ENCODE measurements at places on chromosomes 3 and 15.

DNA sequence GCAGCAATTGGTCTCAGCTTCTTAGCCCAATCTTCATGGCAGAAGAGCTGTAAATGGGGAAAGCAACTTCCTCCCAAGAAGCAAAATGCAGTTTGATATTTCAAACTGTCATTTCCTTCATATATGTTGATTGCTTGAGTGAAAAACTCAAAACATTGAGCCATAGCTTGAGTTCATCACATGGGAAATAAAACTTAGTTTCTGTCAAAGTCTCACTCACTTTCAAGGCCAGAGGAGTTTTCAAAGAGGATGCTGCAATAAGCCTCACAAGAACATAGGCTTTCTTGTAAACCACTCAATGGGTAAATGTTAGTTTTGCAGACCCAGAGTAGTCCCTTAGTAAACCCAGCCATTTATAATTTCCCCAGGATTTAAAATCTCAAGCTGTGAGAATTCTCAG lies 29.1 kb upstream of the SUCLG2 start:
- DNase-seq, result no peak

GRCh38 chr3:172288651-172289050 lies 159.6 kb downstream of the GHSR start:
- no peak for DNase-seq

- DNase-seq, result no peak
Observed at GRCh38 chr3:56075089-56075488, 393.2 kb downstream of the ERC2 start.

DNA sequence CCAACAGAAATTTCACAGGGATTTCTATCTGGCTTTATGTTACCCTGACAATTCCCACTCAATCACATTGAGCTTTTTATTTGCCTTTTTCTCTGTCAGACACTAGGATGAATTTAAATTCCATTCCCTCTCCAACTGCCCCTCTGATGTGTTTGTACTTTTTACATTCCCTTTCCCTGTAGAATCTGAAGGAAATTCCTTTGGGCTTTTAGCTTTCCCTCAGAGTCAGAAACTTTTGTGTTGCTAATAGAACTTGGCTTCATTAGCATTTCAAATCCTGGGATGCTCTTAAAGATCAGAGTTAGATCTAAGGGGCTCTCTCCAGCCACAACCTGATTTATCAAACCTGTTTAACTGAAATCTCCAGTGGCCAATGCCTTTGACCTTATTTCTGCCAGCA lies 7.9 kb upstream of the RARB start:
- DNase-seq, result no peak

- DNase-seq, result no peak
Observed at GRCh38 chr15:80779658-80780415, 667 bp downstream of the CEMIP start.

DNA sequence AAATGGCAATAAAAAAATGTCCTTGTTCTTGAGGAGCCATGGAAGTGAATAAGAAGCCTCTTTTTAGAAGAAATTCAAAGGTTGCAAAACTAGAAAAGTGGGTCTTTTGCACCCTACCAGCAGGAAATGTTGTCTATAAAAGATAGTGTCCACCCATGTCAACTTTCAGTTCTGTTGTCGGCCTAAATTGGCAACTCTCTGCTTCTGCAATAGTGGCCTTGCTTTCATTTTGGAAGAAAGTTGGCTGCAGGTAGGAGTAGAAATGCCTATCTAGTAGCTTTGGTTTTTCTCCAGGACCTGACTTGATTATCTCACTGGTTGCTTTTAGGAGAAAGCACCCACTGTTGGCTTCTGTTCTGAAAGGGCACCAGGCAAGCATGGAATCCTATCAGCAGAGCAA lies 85.4 kb downstream of the TMEM108 start:
- no peak for DNase-seq

DNA sequence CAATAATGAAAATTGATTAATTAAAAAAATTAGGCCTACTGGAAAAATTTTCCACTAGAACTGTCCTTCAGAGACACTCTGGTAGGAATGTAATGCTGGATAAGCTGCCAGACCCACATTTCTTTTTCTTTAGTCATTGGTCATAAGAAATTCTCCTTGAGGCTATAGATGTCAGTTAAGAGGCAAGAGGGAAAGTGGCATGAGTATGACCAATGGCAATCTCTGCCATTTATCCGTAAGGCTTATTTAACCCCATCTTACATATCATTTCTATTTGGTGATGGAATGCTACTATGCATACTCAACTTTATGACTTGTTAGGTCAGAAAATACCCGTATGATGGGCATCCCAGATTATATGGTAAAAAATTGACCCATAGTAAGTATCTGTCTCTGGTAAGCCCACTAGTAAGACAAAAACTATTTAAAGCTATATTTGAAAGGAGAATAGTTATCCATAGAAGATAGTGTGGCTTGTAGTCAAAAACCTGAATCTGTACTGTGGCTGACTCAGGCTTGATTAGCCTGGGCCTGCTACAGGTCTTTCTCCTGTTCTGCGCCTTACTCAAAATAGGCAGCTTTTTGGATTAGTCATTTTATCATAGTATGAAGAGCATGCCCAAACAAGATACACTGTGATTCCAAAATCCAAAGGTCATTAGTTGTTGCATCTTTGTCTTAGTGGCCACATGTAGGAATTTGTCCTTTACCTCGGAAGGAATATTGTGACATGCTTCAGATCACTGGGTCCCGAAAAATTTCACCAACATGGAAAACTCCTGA lies 314.7 kb downstream of the PYDC2 start:
- no peak for DNase-seq

DNA sequence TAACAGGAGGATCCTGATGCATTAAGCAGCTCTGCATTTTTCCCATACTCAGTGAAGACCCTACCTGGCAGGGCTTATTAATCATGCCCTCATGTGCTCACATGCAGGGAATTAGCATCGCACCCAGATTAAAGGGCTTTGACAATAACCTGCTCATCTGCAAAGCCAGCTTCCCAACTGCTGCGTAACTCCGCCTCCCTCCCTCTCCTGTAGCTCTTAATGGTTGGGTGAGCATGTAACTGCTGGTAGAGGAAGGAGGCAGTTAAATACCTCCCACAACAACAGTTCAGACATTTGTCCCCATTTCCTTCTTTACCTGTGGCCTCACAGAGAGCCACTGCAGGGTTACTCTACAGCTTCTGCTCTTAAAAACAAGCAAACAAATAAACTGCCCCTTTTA lies 203.6 kb upstream of the WNT5A start:
- DNase-seq, result no peak

GRCh38 chr3:23590424-23591273 lies 215.1 kb upstream of the UBE2E1 start:
- DNase-seq, result no peak

- no peak for DNase-seq
Observed at GRCh38 chr3:36969540-36970432, 23.1 kb downstream of the EPM2AIP1 start.

All from smooth muscle cell of the brain vasculature (primary cell).